Naive thymus-derived CD4-positive, alpha-beta T cell (primary cell): ENCODE measurements at places on chromosomes 3 and 15. TPM values are rescaled to one million over a fixed set of nuclear protein-coding genes. Genes with fewer than 3 reads are reported as not detected.

ITIH1 gene
- not detected in 2 replicates for total RNA-seq

CLSTN2 gene
- 0.02 TPM for total RNA-seq

VIPR1 gene
- total RNA-seq = 54.9 TPM

GCNT3 gene
- not detected for total RNA-seq

ZNF654 gene
- 11.6 TPM for total RNA-seq

- DNase-seq = no peak
- H3K36me3 ChIP-seq = no peaks in the 10 kb centered on the region
- H3K27ac ChIP-seq = no peak overlapping the region
Measured at GRCh38 chr3:149217347-149217746, 4.3 kb downstream of the CP start.

GRCh38 chr3:152280539-152280938 is 11.8 kb downstream of the MBNL1 start:
- H3K4me1 ChIP-seq = peaks cover 47% of the 10 kb centered on the region
- peak overlapping the region; percentile 49 for H3K27ac ChIP-seq
- H3K27me3 ChIP-seq = no peaks in the 10 kb centered on the region
- DNase-seq = no peak
- no peaks in the 10 kb centered on the region for H3K36me3 ChIP-seq

GRCh38 chr15:98113327-98113726 is 152.8 kb downstream of the ARRDC4 start:
- no peaks in the 10 kb centered on the region for H3K4me1 ChIP-seq
- no peaks in the 10 kb centered on the region for H3K36me3 ChIP-seq
- H3K27ac ChIP-seq = no peak overlapping the region
- H3K4me3 ChIP-seq = no peak overlapping the region

DNA sequence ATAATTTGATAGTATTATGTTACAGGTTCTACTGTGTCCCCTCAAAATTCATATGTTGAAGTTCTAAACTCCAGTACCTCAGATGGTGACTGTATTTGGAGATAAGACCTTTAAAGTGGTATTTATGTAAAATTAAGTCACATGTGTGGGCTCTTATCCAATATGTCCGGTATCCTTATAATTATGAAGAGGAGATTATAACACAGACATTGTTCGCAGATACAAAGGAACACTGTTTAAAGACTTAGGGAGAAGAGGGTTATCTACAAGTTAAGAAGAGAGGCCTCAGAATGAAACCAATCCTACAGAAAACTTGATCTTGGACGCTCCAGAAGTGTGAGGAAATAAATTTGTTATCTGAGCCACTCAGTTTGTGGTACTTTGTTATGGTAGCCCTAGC is 50.9 kb downstream of the DPH6 start:
- no peak overlapping the region for H3K4me3 ChIP-seq
- no peaks in the 10 kb centered on the region for H3K36me3 ChIP-seq
- H3K27ac ChIP-seq = no peak overlapping the region
- no peaks in the 10 kb centered on the region for H3K4me1 ChIP-seq
- no peaks in the 10 kb centered on the region for H3K27me3 ChIP-seq
- DNase-seq = no peak

DNA sequence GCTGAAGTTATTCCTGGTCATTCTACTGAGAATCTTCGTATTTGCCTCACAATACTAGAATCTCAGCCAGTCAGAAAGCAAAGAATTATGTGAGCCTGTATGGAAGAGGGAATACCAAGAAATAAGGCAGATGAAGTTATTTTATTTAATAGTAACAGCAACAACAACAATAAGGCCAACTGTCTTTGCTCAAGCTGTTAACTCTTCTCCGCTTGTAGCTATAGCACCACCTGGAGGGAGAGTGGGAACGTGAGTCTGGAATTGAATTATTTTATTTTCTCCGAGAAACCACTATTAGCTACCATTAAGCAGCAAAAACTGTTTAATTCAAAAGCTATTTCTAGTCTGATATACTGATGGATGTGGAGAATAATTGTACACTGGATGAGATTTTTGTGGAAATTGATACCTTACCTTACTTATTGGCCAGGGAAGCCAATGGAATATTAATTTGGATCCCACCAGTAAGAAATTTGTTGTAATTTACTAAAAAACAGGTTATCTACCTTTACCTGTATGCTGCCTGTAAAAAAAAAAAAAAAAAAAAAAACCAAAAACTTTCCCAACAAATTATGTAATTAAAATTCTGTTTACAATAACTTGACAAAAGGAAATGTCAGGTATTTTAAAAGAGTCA is 50.1 kb downstream of the CALML4 start:
- H3K4me3 ChIP-seq = no peak overlapping the region
- peaks cover 6% of the 10 kb centered on the region for H3K36me3 ChIP-seq
- no peaks in the 10 kb centered on the region for H3K27me3 ChIP-seq
- no peak overlapping the region for H3K27ac ChIP-seq
- no peaks in the 10 kb centered on the region for H3K4me1 ChIP-seq

- H3K36me3 ChIP-seq = no peaks in the 10 kb centered on the region
- no peak for DNase-seq
- no peaks in the 10 kb centered on the region for H3K27me3 ChIP-seq
- H3K4me3 ChIP-seq = no peak overlapping the region
- no peak overlapping the region for H3K27ac ChIP-seq
Measured at GRCh38 chr3:125149462-125149861, 63.1 kb downstream of the SLC12A8 start.

DNA sequence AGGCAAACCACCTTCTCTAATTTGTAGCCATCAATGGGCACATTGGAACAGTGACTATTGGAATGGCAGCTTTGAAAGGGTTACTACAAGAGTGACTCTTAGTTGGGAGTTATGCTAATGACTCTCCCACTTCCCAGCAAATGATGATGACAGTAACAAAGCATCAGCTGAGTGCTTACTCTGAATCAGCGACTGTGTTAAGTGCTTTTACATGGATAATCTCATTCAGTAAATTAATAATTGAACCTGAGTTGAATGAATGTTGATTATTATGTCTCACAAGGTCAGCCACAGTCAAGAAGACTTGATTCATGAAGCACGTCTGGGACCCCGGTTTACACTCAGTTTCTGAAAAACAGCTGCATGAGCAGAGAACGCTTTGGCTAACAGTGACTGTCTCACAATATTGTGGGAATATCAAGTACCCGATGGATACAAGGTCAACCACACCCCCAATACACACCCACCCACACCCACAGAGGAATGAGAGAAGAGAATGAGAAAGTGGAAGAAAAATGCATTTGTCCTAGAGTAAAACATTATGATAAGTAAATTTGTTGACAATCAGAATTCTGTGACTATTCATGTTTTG is 242.0 kb upstream of the FEZF2 start:
- no peaks in the 10 kb centered on the region for H3K4me1 ChIP-seq
- no peaks in the 10 kb centered on the region for H3K27me3 ChIP-seq
- H3K36me3 ChIP-seq = no peaks in the 10 kb centered on the region
- H3K4me3 ChIP-seq = no peak overlapping the region
- no peak overlapping the region for H3K27ac ChIP-seq

- H3K27me3 ChIP-seq = no peaks in the 10 kb centered on the region
- H3K4me3 ChIP-seq = no peak overlapping the region
- no peaks in the 10 kb centered on the region for H3K4me1 ChIP-seq
- DNase-seq = no peak
- peaks cover 45% of the 10 kb centered on the region for H3K36me3 ChIP-seq
- no peak overlapping the region for H3K27ac ChIP-seq
Measured at GRCh38 chr15:89178307-89178977, 42.9 kb downstream of the RLBP1 start.

GRCh38 chr3:187006864-187007630 is 76.7 kb downstream of the ST6GAL1 start:
- H3K36me3 ChIP-seq = no peaks in the 10 kb centered on the region
- peaks cover 32% of the 10 kb centered on the region for H3K4me1 ChIP-seq
- H3K27me3 ChIP-seq = no peaks in the 10 kb centered on the region

DNA sequence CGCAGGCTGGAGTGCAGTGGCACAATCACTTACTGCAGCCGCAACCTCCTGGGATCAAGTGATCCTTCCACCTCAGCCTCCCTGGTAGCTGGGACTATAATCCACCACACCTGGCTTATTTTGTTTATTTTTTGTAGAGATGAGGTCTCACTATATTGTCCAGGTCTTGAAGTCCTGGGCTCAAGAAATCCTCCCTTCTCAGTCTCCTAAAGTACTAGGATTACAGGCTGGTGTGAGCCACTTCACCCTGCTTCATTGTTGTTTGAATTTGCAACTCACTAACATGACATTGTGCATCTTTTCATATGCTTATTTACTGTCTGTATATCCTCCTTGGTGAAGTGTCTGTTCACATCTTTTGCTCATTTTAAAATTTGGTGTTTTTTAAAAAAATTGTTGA is 10.1 kb downstream of the PARP15 start:
- DNase-seq = no peak
- H3K36me3 ChIP-seq = no peaks in the 10 kb centered on the region
- no peak overlapping the region for H3K4me3 ChIP-seq
- no peaks in the 10 kb centered on the region for H3K27me3 ChIP-seq
- H3K4me1 ChIP-seq = peaks cover 3% of the 10 kb centered on the region
